ENCODE measurements at places on chromosomes 2 and 18. TPM values are rescaled to one million over a fixed set of nuclear protein-coding genes. Genes with fewer than 3 reads are reported as not detected.

GRCh38 chr18:68623342-68623741 lies 91.6 kb downstream of the TMX3 start:
- H3K4me1 ChIP-seq: no peaks in the 10 kb centered on the region
- no peak overlapping the region for H3K27ac ChIP-seq
- no peak overlapping the region for H3K4me3 ChIP-seq

- no peaks in the 10 kb centered on the region for H3K27me3 ChIP-seq
- H3K4me3 ChIP-seq: no peak overlapping the region
- no peak overlapping the region for H3K27ac ChIP-seq
- H3K4me1 ChIP-seq: no peaks in the 10 kb centered on the region
- no peak for DNase-seq
- H3K36me3 ChIP-seq: no peaks in the 10 kb centered on the region
These were observed 212.7 kb downstream of the PLCL1 start for GRCh38 chr2:198017068-198017467.

DNA sequence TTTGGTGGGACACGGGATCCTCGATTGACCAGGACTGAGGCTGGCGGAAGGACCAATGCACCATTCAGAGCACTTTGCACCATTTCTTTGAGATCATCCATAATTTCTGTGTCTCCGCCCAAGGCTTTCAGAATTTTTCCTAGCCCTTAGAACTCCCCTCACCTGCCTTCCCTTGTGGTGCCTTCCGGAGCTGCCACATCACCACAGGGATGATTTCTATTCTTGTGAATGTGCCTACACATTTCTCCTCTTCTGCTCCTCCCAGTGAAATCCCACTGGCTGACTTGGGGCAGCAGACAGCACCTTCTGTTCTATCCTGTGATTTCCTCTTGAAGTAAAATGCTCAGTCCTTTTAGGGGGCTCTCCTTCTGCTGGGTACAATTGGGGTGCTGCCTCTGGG lies 11.2 kb downstream of the ACOXL start:
- H3K27ac ChIP-seq: no peak overlapping the region
- no peaks in the 10 kb centered on the region for H3K27me3 ChIP-seq
- H3K36me3 ChIP-seq: no peaks in the 10 kb centered on the region
- H3K4me3 ChIP-seq: no peak overlapping the region

- DNase-seq: peak; percentile 83
- H3K4me3 ChIP-seq: no peak overlapping the region
- H3K27ac ChIP-seq: peak overlapping the region; percentile 71
- H3K27me3 ChIP-seq: no peaks in the 10 kb centered on the region
- peaks cover 30% of the 10 kb centered on the region for H3K4me1 ChIP-seq
These were observed 13.7 kb upstream of the TET3 start for GRCh38 chr2:73970850-73971471.

- H3K4me1 ChIP-seq: no peaks in the 10 kb centered on the region
- no peak overlapping the region for H3K4me3 ChIP-seq
- H3K27ac ChIP-seq: no peak overlapping the region
- no peak for DNase-seq
These were observed 97.2 kb downstream of the SEPTIN10 start for GRCh38 chr2:109516445-109517117.

- DNase-seq: no peak
- peaks cover 31% of the 10 kb centered on the region for H3K27me3 ChIP-seq
- H3K4me1 ChIP-seq: no peaks in the 10 kb centered on the region
- no peaks in the 10 kb centered on the region for H3K36me3 ChIP-seq
- H3K4me3 ChIP-seq: no peak overlapping the region
- H3K27ac ChIP-seq: no peak overlapping the region
These were observed 373.5 kb upstream of the MYT1L start for GRCh38 chr2:2704428-2705090.

DNA sequence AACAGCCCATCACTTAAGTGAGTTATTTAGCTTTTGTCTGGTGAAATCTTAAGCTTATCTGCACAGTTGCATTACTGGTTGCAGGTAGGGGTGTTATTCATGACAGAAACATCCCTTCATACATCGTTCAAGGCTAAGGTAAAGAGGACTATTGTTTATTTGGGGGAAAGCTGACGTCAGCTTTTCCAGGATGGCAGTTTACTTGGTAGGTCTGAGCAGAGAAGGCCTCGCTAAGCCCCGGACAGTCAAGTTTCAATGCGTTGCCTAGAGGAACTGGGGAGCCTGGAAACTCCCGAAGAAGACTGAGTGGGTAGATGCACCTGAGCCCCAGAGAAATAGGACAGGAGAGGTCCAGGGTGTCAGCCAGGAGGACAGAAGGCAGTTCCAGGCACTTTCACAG lies 2.2 kb downstream of the RNU4ATAC start:
- no peak overlapping the region for H3K4me3 ChIP-seq
- H3K27me3 ChIP-seq: no peaks in the 10 kb centered on the region
- H3K4me1 ChIP-seq: peaks cover 54% of the 10 kb centered on the region
- H3K27ac ChIP-seq: peak overlapping the region; percentile 23
- DNase-seq: no peak

GRCh38 chr18:3665780-3666525 lies 216.0 kb downstream of the TGIF1 start:
- peak; percentile 86 for DNase-seq
- H3K27me3 ChIP-seq: no peaks in the 10 kb centered on the region
- peaks cover 27% of the 10 kb centered on the region for H3K4me1 ChIP-seq
- H3K36me3 ChIP-seq: no peaks in the 10 kb centered on the region
- peak overlapping the region; percentile 8 for H3K27ac ChIP-seq
- H3K4me3 ChIP-seq: peak overlapping the region; percentile 33

GRCh38 chr2:54803783-54804751 lies 80.6 kb downstream of the EML6 start:
- H3K4me3 ChIP-seq: no peak overlapping the region
- no peaks in the 10 kb centered on the region for H3K36me3 ChIP-seq
- no peak overlapping the region for H3K27ac ChIP-seq
- H3K27me3 ChIP-seq: no peaks in the 10 kb centered on the region
- H3K4me1 ChIP-seq: no peaks in the 10 kb centered on the region
- DNase-seq: no peak

- no peak for DNase-seq
- no peaks in the 10 kb centered on the region for H3K27me3 ChIP-seq
- H3K4me1 ChIP-seq: peaks cover 25% of the 10 kb centered on the region
- peak overlapping the region; percentile 82 for H3K4me3 ChIP-seq
- no peaks in the 10 kb centered on the region for H3K36me3 ChIP-seq
These were observed 1.4 kb downstream of the EHBP1 start for GRCh38 chr2:62706721-62707521.

- no peak for DNase-seq
- no peak overlapping the region for H3K27ac ChIP-seq
- H3K4me1 ChIP-seq: no peaks in the 10 kb centered on the region
- no peaks in the 10 kb centered on the region for H3K36me3 ChIP-seq
These were observed 447.5 kb downstream of the BCL11A start for GRCh38 chr2:60105906-60106305.

DNA sequence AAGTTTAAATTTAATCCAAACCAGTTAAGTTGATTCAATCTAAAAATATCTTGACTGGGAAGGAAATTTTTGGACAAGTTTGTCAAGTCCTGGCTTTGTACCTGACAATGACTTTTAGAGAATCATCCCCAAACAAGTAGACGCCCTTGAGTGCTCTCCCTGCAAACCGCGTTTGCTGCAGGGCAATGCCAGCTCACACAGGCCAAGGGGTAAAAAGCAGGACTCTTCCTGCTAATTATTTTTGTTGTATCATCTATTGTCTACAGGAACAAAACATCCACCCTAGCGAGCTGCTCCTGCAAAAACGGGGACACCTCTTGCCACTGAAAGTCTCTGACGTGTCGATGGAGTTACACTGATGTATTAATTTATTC lies 10.9 kb downstream of the ID2 start:
- no peak overlapping the region for H3K4me3 ChIP-seq
- no peaks in the 10 kb centered on the region for H3K36me3 ChIP-seq
- no peak overlapping the region for H3K27ac ChIP-seq
- no peak for DNase-seq
- H3K27me3 ChIP-seq: peaks cover 8% of the 10 kb centered on the region

GRCh38 chr2:39516347-39517101 lies 79.4 kb upstream of the MAP4K3 start:
- H3K27ac ChIP-seq: peak overlapping the region; percentile 81
- H3K4me3 ChIP-seq: no peak overlapping the region
- peaks cover 58% of the 10 kb centered on the region for H3K4me1 ChIP-seq
- no peaks in the 10 kb centered on the region for H3K36me3 ChIP-seq
- no peaks in the 10 kb centered on the region for H3K27me3 ChIP-seq
- DNase-seq: peak; percentile 48

The NDUFB3 gene
- 496 TPM for total RNA-seq

The GAREM1 gene
- total RNA-seq: 8.8 TPM

The ECEL1 gene
- total RNA-seq: 0.38 TPM

The GALR1 gene
- not detected for total RNA-seq

The LOXHD1 gene
- 0.19 TPM for total RNA-seq

The PTPRM gene
- 159 TPM for total RNA-seq

The GPBAR1 gene
- 0.60 TPM for total RNA-seq

The MC2R gene
- total RNA-seq: not detected

All from heart left ventricle (tissue), 16 donors.